ENCODE measurements at places on chromosomes 1 and 21.

GRCh38 chr1:206839006-206839560, 26.3 kb upstream of the IL20 start:
- DNase-seq, result no peak

- no peak for DNase-seq
Observed at GRCh38 chr1:45809761-45810160, 6.3 kb downstream of the MAST2 start.

DNA sequence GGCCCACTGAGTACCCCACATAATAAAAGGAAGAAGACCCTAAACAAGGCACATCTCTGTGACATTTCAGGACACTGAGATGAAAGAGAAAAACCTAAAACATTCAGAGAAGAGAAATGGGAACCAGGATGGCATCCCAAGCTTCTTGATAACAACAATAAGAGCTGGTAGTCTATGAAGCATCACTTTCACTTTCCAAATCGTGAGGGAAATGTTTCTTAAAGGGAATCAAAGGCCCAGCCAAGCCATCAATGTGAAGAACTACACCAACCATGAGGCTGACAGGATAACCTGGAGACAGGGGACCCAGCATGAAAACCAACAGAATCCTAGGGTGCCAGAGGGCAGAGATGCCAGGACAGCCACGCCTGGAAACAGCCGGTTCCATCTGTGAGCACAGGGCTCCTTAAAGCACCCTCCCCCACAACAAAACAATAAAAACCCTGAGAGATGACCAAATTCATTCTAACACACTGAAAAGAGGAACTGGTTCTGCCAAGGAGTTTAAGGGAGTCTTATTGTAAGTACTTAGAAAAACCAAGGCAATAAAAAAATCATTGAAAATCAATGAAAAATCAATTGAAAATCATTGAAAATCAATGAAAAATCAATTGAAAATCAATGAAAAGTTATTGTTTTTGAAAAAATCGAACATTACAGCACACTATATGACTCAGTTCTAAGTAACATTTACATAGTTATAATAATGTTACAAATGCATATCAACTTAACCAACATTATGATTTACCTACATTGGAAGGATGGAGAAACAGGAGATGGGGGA, 141.5 kb upstream of the ERG start:
- no peak for DNase-seq

DNA sequence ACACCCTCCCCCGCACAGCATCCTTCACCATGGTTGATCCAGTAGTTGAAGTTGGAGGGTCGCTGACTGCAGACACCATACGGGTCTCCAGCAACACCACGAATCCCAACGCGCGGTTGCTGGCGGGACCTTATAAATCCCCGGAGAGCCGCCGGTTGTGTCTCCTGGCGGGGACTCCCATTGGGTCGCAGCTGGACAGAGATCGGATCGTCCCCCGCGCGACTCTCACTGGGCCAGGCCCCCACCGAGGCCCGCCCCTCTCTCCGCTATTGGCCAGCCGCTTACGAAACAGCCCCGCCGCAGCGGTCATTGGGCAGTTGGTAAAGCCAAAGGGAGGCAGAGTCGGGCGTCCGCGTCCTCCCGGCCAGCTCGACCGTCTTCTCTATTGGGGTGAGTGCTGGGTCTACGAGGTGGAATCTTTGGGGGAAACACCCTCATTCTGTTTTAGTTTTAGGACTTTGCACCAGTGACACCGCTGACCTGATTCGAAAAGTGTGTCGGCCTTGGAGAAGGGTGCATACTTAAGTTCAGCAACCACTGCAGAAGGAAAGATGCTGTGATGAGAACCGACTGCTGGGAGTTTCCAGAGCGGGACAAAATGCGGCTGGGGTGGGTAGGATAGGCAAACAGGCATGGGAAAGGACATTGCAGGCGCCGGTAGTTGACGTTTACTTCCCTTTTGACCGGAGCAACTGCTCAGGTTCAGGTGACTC, 27.4 kb downstream of the RABIF start:
- DNase-seq, result peak; percentile 55

- no peak for DNase-seq
Observed at GRCh38 chr1:17463991-17464390, 24.5 kb upstream of the RCC2 start.

DNA sequence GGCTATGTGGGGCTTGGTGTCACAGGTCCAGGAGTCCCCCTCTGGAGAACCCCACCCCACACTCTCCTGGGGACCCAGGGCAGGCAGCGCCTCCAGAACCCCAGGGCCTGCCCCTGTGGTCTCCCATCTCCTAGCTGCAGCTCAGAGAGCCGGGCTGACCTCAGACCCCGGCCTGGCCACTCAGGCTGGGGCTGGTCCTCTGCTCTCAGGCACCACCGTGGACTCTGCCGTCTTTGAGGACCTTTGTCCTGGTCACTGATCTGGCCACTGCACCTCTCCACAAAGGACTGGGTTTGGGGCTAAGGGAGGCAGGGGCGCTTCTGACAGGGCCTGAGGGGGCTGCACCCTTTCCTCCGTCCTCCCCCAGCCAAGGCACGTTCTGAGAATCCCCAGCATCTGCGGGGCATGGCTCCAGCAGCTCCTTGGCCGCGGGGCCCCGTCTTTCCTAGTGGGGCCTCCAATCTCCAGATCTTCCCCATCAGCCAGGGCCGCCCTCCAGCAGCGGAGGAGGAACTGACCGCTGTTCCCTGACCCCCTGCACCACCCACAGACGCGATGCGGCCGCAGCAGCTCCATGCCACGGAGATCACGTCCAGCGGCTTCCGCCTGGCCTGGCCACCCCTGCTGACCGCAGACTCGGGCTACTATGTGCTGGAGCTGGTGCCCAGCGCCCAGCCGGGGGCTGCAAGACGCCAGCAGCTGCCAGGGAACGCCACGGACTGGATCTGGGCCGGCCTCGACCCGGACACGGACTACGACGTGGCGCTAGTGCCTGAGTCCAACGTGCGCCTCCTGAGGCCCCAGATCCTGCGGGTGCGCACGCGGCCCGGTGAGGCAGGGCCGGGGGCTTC, 3.3 kb downstream of the VWA1 start:
- no peak for DNase-seq

- no peak for DNase-seq
Observed at GRCh38 chr21:46110499-46111192, 12.7 kb downstream of the COL6A2 start.
